NCI-H1092 (cell line): ENCODE measurements at places on chromosomes 4 and X.

DNA sequence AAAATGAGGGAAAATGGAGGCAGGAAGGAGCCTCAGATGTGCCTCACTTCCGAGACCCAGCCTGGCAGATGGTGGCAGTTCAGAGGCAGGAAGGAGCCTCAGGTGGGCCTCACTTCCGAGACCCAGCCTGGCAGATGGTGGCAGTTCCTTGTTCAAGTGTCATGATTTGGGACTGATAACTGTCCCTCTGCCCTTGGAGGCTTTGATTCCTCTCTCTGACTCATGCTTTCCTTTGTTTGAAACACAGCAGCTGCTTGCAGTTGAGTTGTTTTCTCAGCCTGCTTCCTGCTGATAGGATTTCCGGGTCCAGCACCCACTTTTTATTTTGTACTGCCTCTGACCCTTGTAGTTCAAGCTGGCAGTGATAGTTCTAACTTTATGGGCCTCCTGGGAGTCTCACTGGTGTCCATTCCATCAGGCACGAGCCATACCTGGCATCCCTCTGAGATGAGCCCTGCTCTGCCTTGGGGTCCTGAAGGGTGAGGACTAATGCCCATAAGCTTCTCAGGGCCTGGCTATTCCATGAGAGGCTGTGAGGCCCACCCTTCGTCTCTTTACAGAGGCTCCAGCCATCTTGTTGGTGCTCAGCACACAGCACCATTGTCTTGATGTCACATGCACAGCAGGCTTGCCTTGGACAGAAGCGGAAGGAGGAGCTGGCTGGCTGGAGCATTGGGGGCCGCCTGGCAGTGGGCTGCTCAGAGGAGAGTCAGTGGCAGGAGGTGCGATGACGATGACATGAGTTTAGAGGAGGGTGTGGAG, 13.0 kb downstream of the RGS12 start:
- no peak for DNase-seq

DNA sequence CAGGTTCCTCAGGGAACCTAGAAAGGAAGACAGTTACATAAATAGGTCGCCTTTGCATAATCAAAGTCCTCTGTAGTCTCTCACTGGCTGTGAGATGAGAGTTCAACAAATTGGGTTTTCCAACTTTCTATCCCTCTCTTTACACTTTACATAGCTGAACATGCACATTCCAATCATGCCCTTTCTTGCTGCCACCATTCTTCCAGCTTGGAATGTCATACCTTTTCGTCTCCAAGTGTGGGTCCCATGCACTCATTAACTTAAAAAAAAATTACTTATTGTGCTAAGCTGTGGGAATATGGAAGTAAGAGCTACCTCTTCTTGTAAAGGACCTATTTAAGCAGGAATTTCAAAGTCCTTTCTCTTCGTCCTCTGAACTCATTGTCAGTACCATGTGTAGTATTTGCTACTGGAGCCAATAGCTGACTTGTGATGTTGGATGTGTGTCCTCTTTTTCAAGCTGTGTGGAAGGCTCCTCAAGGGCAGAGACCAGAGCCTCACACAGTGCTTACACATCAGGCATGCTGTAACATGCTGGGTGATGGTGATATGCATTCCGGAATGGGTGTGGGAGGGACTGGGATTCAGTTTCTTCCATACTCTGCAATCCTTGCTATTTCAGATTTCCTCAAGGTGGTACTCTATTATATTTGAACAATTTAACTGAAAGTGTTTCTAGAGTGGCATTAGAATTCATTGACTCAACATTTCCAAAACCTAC, 7.1 kb downstream of the ENOPH1 start:
- DNase-seq: no peak

GRCh38 chr4:123528501-123529277, 132.1 kb downstream of the SPRY1 start:
- no peak for DNase-seq

- no peak for DNase-seq
Observed at GRCh38 chr4:121138039-121138825, 25.9 kb downstream of the TNIP3 start.

- no peak for DNase-seq
Observed at GRCh38 chrX:13101441-13102139, 57.2 kb upstream of the FAM9C start.

DNA sequence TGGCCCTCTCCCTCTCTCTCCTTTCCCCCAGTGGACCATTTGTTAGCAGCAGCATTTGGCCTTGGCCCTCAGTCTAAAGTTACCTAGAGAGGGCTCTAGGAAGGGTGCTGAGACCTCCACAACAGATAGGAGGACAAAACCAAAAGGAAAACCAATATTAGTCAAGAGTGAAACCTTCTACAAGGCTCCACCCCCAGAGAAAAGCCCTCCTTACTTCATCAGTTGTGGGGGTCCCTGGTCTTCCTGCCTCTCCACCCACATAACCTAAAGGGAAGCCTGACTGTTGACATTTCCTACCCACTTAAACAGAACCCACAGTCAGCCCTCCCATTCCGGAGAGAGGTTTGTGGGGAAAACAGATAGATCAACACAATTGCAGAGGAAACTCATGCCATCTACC, 4.7 kb upstream of the CD40LG start:
- no peak for DNase-seq

GRCh38 chr4:7248857-7249256, 56.5 kb downstream of the SORCS2 start:
- no peak for DNase-seq

DNA sequence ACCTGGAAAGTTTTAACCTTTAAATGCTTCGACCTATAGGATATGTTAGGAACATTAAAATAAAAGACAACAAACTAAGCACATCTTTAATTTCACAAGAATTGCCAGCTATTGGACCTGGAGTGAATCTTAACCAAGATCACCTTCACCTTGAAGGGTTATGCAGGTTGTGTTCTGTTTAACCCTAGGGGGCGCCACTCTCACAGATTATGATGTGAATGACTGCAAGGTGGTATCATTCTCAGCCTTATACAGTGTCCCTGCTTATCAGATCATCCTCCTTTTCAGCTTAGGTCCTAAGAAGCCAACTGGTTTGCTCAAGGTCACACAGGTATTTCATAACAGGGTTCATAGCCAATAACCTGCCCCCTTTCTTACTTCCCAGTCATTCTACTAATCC, 23.5 kb downstream of the INTS6L start:
- no peak for DNase-seq

DNA sequence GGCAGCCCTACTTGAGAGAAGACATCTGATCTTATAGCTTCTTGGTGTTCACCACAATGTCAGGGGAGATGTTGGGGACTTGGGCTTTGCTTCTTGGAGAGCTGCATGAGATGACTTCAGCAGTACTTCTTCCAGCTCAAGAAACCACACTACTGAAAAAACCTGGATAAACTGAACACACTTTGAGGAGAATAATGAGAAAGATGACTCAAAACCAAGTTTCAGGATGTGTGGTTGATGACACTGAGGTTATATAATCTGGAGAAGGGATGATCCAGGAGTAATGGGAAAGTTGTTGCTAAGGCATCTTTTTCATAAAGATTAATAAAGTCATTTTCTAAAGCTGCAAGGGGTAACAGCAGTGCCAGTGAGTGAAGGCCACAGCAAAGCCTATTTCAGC, 58.4 kb upstream of the PNPLA4 start:
- DNase-seq: no peak

- DNase-seq: peak; percentile 61
Observed at GRCh38 chr4:89836897-89837384, at the start of gene SNCA. Gene SNCA, minus strand, starts transcription at chr4:89837161. Its CDS starts 1,494 bp downstream, at chr4:89835667.

DNA sequence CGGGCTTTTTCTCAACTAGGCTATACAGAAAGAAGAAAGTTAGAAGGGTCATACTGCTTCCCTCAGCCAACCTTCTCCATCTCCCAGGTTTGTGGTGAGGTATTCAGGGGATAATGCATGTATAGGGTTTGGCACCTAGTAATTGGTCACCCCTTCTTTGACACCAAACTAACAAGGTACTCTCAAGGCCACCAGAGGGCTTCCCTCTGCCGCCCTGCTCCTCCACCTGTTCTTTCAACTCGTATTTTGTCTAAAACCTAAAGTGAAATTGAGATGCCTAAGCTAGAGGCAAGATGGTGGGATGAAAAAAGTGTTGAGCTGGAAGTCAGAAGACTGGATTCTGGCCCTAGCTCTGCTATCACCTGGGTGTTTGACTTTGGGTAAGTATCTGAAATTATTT, 22.0 kb downstream of the CT47C1 start:
- DNase-seq: no peak

- no peak for DNase-seq
Observed at GRCh38 chr4:140719022-140719421, 37.2 kb downstream of the TBC1D9 start.

- no peak for DNase-seq
Observed at GRCh38 chr4:41215155-41215554, 813 bp upstream of the APBB2 start.

GRCh38 chrX:134026565-134027311, 41.3 kb upstream of the GPC3 start:
- peak; percentile 26 for DNase-seq

DNA sequence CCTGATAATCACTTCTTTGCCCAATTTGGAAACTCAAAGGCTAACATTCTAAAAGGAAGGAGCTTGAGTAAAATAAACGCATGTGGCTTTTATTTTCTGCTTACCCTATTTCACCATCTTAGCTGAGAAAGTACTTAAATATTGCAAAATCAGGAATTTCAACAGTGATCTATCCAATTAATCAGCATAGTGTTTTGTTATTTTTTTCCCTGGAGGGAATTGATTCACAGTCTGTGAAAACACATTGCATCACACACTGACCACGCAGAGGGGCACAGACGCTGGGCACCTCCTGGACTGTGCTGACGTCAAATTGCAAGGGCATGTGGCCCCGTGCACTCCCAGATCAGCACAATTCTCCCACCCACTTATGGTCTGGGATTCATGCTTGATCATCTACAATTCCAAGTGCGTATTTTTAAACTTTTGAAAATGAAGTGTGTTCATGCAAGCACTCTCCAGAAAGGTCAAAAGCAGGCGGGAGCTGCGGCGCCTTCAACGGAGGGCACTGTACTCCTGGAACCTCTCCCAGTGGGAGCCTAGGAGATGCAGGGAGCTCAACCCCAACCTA, 320.6 kb upstream of the PPARGC1A start:
- DNase-seq: no peak

- no peak for DNase-seq
Observed at GRCh38 chr4:168826620-168827019, 183.4 kb downstream of the CBR4 start.

- DNase-seq: no peak
Observed at GRCh38 chr4:69727926-69728325, 32.5 kb downstream of the SULT1B1 start.

- no peak for DNase-seq
Observed at GRCh38 chrX:113644426-113644825, 803.8 kb upstream of the AMOT start.

DNA sequence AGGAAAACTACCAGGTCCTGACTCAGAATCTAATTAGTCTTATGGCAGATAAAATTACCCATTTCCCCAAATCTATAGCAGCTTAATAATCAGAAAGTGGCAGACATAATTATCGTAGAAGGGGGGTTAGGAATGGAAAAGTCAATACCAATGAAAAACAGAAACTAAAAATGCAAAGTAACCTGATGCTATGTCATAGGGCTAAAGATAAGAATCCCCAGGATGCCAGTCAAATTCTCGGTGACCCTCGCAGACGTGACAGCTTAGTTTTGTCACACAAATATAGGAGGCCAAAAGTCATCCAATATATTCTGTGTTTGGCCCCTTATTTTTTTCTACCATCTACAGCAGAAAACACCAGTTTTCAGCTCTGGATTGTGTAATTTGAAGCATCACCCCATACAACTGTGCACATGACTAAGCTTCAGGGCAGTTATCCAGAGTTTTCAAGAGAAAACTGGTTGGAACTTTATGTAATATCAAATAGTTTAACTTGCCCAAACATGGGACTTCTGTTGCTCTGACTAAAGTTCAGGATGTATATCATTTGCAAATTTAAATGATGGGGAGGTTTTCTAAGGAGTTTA, 30.9 kb downstream of the RASSF6 start:
- DNase-seq: no peak

- peak; percentile 24 for DNase-seq
Observed at GRCh38 chrX:111098874-111099273, 2.9 kb downstream of the PAK3 start.

DNA sequence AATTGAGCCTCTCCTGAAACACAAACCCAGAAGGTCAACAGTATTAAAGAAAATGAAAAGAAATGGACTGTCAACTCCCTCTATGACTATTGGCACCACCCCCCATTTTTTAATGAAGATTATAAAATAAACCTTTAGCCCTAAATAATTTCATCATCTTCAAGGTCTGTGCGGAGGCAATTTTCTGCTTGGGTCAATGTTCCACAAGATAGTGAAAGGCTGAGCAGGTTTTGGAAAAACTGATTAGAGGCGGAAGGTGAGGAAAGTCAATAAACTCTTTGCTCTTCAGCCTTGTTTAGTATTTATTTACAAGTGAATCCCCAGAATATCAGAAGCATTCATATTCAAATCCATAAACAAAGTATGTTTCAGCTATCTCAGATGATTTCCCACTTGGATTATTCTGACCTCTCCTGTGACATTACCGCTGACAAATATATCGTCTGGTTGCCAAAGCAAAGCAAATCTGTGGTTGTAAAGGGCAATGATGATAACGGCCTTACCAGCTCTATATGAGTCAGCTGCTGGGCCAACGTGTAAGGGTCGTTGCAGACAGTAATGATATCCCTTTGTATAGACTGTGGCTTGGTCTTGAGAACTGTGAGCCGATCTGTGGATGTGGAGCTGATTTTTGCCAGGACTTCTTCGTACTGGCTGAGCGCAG, 24.0 kb downstream of the RASGEF1B start:
- no peak for DNase-seq

DNA sequence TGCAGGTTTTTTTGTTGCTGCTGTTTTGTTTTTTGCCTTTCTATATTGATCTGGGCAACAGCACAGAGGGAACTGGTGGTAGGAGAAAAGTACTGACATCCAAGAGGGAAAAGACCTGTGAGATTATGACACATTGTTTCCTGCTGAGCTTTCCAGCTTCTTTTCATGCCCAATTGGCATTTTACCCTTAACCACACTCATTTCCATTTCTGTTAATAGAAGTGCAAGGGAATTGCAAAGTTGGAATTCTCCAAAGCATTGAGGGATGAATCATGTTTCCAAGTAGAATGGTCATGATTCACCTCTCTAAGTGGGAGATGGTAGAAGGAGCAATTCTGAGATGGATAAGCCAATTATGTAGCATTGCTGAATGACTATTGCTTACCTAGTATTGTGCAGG, 161.5 kb downstream of the PPARGC1A start:
- DNase-seq: no peak

DNA sequence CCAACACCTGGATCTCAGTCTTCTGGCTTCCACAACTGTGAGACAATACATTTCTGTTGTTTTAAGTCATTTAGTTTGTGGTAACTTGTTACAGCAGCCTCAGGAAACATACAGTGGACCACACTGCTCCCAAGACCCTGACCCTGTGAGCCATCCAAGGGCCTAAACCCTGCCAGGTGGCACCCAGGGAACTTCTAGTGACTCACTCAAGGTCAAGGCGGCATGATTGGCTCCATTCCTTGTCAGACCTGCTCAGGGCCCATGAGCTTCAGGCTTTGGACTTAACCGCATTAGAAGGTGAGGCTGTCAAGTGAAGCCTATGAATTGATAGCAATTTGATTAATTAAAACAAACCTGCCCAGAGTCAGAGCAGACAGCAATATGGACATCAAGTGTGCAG, 165.7 kb upstream of the MAMLD1 start:
- no peak for DNase-seq
